ENCODE measurements at places on chromosomes 6 and 20. TPM values are rescaled to one million over a fixed set of nuclear protein-coding genes. Genes with fewer than 3 reads are reported as not detected.

GRCh38 chr6:54913211-54913610 is 66.6 kb downstream of the FAM83B start:
- no peak for DNase-seq

GRCh38 chr6:121302882-121303281 is 31.4 kb downstream of the TBC1D32 start:
- DNase-seq, result no peak

DNA sequence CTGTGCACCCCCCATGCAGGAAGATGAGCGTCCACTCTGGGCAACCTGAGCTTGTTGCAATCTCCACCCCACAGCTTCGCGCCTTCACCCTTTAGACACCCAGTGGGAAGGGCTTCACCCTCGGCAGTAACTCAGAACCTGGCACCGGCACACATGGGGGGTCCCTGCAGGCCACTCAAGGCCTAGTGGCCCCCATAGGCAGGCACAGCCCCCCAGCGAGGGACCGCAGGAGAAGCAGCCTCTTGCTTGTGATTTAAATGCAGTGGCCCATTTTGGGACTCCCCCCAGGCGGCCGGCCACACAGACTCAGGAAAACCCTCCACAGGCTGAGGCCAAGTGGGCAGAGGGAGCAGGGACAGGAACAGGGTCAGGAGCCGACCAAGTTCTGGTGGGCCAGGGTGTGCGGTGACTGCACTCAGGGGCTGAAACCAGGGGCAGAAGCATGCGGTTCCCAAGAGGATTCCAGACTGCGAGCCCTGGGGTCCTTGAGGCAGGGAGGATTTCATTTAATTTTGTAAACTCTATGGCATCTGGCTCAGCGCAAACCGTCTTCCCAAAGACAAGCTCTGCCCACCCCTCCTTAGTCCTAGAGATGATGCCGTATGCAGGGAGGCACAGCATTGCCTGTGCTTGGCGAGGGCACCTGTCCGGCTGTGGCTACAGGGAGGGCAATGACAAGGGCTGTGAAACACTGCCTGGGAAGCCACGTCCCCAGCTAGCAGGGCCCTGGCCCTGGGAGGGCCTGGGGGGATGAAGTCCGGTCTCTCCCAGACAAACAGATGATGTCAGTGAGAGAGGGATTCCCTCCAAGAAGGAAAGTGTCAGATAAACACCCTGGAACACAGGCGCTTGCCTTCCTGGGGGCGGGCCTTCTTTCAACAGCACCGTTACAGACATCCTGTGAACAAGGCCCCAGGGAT is 52.9 kb upstream of the GPR31 start:
- DNase-seq, result no peak

DNA sequence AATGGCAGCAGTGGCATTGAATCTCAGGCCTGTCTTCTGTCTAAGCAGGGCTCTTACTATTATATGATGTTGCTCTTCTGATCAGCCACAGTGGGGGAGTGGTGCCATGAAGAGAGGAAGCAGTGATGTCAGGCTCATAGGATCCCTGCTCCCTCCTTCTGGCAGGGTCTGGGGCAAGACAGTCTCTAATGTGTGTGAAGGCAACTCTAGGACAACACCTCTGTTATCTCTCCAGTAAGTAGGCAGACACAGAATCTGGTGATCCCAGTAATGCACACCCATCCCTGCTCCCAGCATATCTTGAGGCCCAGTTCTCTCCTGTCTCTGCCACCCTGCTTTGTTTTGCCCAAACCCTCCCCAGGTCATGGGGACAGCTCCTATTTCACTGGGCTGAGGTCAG is 8.8 kb downstream of the C20orf202 start:
- DNase-seq, result peak; percentile 39

GRCh38 chr6:129120856-129121638 is 238.1 kb downstream of the LAMA2 start:
- no peak for DNase-seq

DNA sequence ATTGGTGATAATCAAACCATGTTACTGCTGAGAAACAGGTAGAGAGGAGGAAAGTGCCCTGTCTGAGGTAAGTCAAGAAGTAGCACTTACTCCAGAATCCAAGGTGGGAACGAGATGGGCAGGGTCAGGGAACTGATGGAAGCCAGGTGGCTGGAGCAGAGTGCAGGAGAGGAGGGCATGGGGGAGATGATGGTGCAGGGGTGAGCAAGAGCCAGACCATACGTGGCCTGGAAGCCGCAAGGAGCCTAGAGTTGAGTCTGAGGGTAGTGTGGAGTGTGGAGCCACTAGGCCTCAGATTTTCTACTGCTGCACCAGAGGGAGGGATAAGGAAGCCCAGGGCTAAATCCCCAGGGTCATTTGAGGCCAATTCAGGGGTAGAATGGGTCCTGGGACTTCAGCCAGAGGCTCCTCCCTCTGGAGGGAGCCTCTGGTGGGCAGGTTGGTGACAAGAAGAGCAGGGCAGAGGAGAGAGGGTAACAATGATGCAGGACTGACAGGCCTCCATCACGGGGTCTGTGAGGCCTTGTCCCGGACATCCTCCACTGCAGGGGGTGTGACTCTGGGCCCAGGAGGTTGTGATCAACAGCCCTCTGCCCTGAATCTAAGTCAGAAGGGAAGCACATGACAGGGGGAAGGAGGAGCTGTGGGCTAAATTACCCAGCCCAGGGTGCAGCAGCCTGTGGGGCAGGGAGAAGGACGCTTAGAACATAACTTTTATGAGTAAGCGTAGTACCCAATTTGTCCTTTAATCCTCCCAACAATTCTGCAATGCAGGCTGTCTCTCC is 28.7 kb downstream of the COX4I2 start:
- DNase-seq, result no peak

GRCh38 chr6:1070085-1070521 is 241.8 kb upstream of the FOXQ1 start:
- no peak for DNase-seq

DNA sequence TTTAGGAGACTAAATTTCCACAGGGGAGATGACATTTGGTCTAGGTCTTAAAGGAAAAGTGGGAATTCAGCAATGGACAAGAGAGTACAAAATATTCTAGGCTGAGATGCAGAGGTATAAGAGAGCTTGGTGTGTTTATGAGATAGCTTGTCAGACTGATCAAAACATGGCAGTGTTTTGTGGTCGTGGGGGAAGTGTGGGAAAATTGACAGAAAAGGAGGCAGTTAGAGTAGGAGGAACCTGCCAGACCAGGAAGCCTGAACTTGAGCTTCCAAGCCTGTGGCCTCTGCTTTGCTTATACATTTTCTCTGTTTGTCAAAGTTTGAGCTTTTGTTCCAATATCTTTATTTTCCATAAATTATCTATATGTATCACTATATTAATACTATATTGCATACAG is 69.5 kb upstream of the MAP3K7 start:
- DNase-seq, result no peak

The ANGPT4 gene
- 0.05 TPM for total RNA-seq

The OR2H2 gene
- total RNA-seq, result not detected

The SMOC2 gene
- 0.23 TPM for total RNA-seq

The DEFB119 gene
- not detected for total RNA-seq

The SEMG1 gene
- not detected for total RNA-seq

Data from liver (tissue), 10 donors.